ENCODE measurements at places on chromosomes 13 and 19.

DNA sequence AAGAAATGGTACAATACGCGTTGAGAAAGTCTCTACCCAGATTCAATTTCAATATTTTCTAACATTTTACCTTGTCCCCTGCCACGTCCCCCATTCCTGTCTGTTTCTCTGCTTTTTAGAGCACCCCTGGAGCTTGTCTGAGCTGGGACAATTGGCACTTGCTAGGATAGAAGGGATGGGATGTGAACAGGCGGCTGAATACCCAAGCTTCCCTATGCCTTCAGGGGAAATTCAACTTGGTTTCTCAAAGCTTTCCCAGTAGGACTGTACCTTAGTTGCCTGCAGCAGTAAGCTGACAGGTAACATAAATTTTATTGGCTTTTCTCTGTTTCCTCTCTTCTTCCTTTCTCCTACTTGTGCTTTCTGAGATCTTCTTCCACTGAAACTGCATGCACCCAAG, 1663.3 kb downstream of the EFNB2 start:
- H3K36me3 ChIP-seq: no peaks in the 10 kb centered on the region
- no peak overlapping the region for H3K27ac ChIP-seq
- no peaks in the 10 kb centered on the region for H3K4me1 ChIP-seq
- H3K27me3 ChIP-seq: no peaks in the 10 kb centered on the region
- DNase-seq: no peak

- no peak overlapping the region for H3K4me3 ChIP-seq
- DNase-seq: no peak
- no peak overlapping the region for H3K27ac ChIP-seq
Observed at GRCh38 chr19:45104658-45105349, 11.8 kb downstream of the PPP1R37 start.

- H3K27ac ChIP-seq: peak overlapping the region; percentile 84
- peak; percentile 82 for DNase-seq
- no peaks in the 10 kb centered on the region for H3K27me3 ChIP-seq
- H3K36me3 ChIP-seq: no peaks in the 10 kb centered on the region
Observed at GRCh38 chr19:1566392-1567115, 1.6 kb downstream of the MEX3D start.

- peak; percentile 78 for DNase-seq
- H3K36me3 ChIP-seq: peaks cover under 1% of the 10 kb centered on the region
- H3K4me1 ChIP-seq: peaks cover 5% of the 10 kb centered on the region
Observed at GRCh38 chr19:38650911-38651584, 3.6 kb downstream of the ACTN4 start.

DNA sequence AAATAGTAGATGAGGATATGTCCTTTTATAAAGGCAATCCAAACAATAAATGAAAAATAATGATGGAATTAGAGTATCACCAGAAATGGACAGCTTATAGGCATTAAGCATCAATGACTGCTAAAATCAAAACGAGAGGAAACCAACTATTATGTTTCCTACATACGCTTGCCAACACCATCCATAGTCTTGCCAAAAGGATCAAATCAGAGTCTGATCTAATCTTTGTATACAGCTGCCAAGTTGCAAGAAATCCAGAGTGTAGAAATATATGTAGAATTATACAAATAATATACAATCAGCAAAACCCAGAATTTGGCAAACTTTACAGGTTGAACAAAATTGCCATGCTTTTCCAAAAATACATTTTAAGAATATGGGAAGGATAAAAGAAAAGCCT, 1661.6 kb downstream of the SLITRK1 start:
- no peak overlapping the region for H3K27ac ChIP-seq
- no peaks in the 10 kb centered on the region for H3K36me3 ChIP-seq
- no peak for DNase-seq

DNA sequence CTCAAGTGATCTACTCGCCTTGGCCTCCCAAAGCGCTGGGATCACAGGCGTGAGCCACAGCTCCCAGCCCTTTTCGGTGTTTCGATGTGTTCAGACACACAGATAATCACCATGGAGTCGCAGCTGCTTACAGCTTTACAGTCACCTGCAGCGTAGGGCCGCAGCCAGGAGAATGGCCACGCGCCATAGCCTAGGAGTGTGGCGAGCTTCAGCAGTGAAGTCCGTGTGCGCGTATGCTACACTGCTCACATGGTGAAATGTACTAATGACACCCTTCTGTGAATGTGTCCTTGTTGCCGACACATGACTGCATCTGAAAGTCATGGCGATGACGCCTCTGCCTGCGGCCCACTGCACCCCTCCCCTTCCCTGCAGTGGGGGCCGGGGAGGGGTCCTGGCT, 23.6 kb downstream of the AP3D1 start:
- H3K27me3 ChIP-seq: no peaks in the 10 kb centered on the region
- H3K36me3 ChIP-seq: peaks cover 59% of the 10 kb centered on the region
- H3K4me1 ChIP-seq: no peaks in the 10 kb centered on the region
- peak overlapping the region; percentile 84 for H3K27ac ChIP-seq
- no peak overlapping the region for H3K4me3 ChIP-seq

DNA sequence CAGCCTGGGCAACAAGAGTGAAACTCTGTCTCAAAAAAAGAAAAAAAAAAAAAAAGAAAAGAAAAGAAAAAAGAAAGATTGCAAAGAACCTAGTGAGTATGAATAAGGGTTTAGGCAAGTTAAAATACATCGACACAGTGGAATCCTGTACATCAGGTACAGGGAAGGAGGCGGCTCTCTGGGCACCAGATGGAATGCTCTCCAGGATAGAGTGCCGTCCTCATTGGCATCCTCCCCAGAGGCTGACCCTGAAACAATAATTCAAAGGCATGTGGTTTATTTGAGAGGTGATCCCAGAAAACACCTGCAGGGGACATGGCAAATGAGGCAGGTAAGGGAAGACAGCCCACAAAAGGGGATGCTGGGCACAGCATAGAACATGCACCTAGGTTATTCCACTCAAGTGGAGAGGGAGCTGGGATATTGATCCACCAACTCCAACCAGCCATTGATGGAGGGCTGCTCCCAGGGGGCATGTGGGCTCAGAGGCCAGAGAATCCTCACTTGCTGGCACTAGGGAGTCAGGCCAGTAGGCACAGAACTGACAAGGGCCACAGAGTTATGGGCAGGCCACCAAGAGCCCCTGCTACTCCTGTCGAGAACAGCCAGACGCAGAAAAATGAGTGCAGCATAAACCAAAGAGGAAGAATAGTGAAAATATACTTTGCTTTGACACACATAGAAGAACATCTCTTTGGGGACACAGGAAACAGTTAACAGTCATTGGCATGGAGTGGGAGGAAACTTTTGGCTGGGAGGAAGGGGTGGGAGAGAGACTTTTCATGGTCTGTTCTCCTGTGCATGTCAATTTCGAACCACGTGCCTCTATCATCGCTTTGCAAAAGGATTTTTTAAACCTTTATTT, 4.2 kb downstream of the TSPAN16 start:
- H3K4me1 ChIP-seq: peaks cover 7% of the 10 kb centered on the region
- no peaks in the 10 kb centered on the region for H3K36me3 ChIP-seq
- H3K27me3 ChIP-seq: no peaks in the 10 kb centered on the region

DNA sequence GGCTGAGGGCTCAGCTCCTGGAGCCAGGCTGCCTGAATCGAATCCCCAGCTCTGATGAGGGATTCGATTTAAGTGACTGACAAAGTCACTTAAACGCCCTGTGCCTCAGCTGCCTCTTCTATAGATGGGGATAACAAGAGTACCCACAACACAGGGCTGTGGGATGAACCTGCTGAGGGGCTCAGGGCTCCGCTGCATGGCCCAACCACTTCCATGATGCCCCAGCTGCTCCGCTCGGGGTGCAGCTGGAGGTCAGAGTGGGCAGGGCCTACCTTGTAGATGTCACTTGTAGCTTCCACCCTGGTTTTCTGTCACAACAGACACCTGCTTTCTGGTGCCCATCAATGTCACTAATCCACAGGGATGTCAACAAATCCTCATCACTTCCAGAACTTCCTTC, 39.2 kb downstream of the STK24 start:
- no peak overlapping the region for H3K4me3 ChIP-seq
- no peak overlapping the region for H3K27ac ChIP-seq
- H3K36me3 ChIP-seq: no peaks in the 10 kb centered on the region
- no peaks in the 10 kb centered on the region for H3K27me3 ChIP-seq
- DNase-seq: no peak

- DNase-seq: peak; percentile 74
- H3K27ac ChIP-seq: no peak overlapping the region
Observed at GRCh38 chr13:112885782-112886268, 83.2 kb upstream of the MCF2L start.

GRCh38 chr13:31311921-31312320, 112.1 kb downstream of the B3GLCT start:
- peaks cover 15% of the 10 kb centered on the region for H3K4me1 ChIP-seq
- H3K36me3 ChIP-seq: no peaks in the 10 kb centered on the region
- no peak for DNase-seq
- no peaks in the 10 kb centered on the region for H3K27me3 ChIP-seq
- no peak overlapping the region for H3K4me3 ChIP-seq
